ENCODE measurements at places on chromosomes 12 and 14.

DNA sequence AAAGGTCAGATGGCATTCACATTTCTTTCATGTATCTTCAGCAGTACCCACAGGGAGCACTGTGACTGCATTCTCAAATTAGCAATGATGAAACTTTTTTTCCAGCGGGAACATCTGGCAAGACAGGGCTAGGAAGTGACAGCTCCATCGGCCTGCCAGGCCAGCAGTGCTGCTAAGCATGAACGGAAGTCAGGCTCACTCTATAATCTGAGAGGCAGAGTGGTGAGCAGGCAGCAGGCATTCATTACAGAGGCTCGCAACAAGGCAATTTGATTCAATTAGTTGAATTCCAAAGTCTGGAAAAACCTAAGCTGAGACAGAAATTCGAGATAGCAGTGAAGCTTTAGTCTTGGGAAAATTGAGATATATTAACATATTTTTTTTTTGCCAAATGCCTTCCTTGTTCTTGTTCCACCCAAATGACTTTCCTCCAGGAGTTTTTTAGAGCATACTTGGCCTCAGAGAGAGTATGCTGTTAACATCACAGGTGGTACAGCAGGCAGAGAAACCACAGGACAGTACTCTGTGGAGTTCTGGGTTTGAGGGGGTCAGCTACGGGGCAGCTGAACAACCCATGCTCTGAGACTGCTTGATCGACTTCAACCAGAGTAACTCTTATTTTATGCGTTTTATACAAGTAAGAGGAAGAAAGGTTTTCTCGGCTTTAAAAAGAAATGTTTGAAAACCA lies 414.9 kb downstream of the APAF1 start:
- DNase-seq: no peak

GRCh38 chr12:68871921-68872320 lies 61.0 kb downstream of the CPM start:
- DNase-seq: no peak

DNA sequence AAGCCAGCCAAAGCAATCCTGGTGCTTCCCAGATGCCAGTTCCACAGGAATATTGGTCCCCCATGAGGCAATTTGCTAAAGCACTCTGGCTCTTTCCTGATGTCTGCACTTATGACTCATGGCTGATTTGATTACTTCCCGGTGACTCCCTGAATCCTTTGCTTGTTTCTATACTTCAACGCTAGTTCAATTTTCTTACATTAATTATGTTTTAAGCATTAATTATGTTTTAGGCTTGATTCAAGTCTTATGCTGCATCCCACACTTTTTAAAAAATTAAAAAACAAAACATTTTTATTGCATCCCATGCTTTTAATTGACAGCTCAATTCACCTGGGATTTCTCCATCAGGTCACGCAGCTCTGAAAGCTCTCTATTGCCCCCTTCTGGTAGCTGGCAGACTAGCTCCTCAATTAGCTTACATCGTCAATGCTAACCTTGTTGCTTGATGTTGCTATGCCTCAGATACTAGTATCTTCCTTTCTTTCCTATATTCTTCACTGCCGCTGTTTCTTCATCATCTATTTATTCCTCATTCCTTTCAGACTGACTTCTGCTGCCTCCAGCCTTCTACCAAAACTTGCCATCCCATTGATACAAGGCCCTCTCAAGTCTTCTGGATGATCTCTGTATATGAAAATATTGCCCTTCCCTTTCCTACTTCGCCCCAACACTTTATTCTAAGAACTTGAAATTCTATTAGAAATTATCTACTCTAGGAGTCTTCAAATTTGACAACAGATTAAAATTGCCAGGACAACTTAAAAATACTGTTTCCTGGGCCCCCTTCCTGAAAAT lies 32.0 kb downstream of the TSHR start:
- DNase-seq: peak; percentile 48

DNA sequence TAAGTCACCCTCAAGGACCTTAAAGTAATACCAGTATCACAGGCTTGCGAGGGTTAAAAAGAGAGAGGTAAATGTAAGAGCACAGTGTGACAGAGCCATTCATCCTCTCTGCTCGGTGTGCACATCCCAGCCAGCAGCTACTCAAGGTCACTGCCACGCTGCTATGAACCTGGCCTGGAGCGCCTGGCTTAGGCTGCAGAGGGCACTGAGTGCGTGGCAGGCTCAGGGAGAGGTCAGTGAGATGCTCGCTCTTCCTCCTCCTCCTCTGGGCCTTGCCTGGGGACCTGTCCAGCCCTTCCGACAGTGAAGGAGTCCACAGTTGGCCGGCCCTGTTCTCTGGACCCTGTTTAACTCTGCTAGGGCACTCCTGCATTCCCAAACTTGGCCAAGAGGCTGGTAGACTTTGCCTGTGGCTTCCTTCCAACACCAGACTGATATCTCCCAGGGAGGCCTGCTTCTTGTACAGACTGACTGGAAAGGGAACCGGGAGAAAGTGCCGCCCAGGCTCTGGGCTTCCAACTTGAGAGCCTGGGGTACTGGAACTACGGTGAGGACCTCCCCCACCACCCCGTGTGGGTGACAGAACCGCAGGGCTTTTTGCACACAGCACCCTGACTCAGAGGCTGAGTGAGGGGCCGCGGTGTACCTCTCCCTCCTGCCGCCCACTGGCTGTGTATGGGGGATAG lies 62.6 kb upstream of the CORO1C start:
- DNase-seq: no peak

DNA sequence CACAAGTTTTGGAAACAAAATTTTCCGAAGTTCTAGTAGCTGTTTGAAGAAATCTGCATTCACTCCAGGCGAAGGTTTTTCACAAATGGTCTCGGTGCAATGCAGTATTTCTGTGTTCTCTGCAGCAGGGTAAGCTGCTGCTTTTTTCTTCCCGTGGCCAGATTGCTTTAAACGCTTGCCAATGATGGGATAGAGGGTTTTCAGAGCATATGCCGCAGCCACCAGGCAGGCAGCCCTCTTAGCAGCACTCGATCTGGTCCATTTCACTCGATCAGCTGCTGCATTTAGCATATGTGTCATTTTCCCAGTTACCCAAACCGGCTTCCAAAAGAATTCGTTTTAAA lies 315 bp downstream of the ABCD2 start:
- DNase-seq: no peak

- peak; percentile 25 for DNase-seq
Observed at GRCh38 chr12:55142669-55143565, 16.7 kb downstream of the OR9K2 start.

DNA sequence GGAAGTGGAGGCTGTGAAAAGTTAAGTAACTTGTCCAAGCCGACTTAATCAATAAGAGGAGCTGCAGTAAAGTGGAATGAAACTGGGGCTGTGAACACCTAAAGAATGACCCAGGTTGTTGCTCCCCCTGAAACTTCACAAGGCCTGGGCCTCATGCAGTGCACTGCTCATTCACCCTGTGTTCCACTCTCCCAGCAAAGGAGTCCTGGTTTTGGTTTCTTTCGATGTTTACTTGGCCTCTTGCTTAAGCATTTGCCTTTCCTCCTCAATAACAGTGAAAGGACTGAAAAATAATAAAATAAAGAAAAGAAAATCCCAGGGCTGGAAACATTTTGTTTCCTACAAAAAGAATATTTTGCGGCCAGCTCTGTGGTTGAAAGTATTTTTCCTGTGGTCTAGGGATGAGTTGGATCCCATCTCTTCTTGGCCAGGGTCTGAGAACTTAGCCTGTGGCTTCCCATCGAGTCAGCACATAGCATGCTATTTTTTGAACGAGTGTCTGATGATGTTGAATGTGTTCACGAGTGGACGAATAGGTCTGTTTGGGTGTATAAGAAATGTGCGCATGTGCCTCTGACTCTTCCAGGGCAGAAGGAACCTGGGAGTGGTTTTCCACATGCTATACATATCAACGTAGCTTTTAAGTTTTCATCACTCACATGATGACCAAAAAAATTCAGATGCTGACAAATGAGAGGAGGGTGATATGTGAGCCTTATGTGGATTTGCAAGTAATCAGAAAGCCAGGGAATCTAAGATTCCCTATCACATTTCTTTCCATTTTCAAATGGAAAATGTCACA lies 349.8 kb downstream of the ZFP36L1 start:
- no peak for DNase-seq

GRCh38 chr12:92363295-92364146 lies 217.9 kb upstream of the BTG1 start:
- peak; percentile 28 for DNase-seq

DNA sequence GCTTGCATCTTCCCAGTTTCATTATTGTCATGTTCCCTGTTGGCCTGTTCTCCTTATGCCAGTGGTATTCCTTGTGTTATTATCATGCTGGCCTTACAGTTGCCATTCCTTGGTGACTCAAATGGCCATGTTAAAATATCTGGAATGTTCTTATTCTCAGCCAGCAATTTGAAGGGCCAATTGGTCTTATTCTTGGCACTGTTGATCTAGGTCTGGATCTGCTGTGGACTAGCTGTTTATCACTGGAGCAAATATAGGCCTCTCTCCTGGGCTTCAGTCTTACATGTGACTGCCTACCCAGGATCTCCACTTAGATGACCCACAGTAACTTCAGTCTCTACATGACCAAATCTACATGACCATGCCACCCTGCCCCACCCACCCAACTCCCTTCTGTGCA lies 5.4 kb downstream of the CIPC start:
- DNase-seq: no peak

- DNase-seq: no peak
Observed at GRCh38 chr12:89878950-89879349, 170.3 kb upstream of the ATP2B1 start.

DNA sequence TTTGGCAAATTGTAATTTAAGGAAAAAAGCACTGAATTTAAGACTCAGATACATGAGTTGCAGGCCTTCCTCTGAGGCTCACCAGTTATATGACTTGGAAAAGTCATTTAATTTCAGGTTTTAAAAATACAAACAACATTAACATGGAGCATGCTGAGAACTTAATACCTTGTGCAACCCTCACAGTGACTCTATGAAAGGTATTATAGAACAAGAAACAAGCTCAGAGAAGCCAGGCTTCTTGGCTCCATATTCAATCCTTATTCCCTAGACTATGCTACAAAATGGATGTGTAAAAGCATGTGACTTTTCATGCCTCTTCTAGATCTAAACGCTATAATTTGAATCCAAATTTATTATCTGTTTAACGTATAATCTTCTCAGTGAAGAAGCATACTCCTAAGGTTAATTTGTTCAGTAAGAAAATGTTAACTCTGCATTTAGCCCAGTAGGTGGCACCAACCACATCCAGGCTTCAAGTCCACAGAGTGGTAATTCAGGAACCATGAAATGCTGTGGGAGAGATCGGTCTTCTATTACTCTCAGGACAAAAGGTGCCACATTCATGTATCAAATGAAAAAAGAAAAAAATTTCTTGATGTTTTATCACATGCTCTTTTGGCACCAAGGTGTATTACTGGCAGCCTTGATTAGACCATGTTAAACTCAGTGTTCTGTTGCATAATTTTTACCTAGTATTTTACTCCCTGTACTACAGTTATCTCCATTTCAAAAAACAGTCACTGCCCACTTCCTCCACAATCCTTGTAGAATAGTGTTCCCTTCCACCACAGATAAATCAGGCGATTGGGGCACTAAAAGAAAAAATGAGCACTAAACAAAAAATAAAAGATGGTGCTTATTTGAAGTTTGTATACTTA lies 9.3 kb downstream of the CCDC196 start:
- DNase-seq: peak; percentile 6

- no peak for DNase-seq
Observed at GRCh38 chr12:45946435-45946834, 43.9 kb downstream of the SCAF11 start.

DNA sequence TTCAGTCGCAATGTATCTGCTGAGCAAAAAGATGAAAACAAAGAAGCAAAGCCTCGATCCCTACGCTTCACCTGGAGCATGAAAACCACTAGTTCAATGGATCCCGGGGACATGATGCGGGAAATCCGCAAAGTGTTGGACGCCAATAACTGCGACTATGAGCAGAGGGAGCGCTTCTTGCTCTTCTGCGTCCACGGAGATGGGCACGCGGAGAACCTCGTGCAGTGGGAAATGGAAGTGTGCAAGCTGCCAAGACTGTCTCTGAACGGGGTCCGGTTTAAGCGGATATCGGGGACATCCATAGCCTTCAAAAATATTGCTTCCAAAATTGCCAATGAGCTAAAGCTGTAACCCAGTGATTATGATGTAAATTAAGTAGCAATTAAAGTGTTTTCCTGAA lies 19.8 kb downstream of the CKB start:
- DNase-seq: no peak

DNA sequence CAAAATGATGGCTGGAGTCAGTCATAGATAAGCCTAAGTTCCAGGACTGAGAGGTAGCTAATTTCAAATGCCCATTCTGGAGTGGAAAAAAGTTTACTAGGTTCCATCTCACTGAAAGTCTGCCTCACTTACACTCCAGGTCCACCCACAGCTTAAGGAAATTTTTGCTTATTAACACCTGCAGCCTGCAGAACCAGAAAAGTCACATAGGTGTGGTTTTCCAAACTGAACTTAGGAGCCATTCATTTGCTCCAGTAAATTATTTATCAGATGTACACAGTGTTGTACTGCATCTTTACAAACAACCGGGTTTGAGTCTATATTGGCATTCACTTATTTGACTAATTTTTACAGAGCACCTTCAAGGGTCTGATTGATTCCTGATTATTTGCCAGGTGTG lies 157.4 kb upstream of the ARID2 start:
- no peak for DNase-seq

GRCh38 chr12:104303538-104304151 lies at the start of gene EID3:
TSS of gene EID3 (plus strand) at chr12:104303739. CDS start at chr12:104303935, 196 bp downstream.
- peak; percentile 89 for DNase-seq

- no peak for DNase-seq
Observed at GRCh38 chr12:79885911-79886490, 48.9 kb downstream of the PPP1R12A start.

Data from activated T-cell treated with anti-CD3 and anti-CD28 coated beads for 1 hour (primary cell).